ENCODE measurements at places on chromosomes 3 and 15. TPM values are rescaled to one million over a fixed set of nuclear protein-coding genes. Genes with fewer than 3 reads are reported as not detected.

Gene PTX3
- 0.48 TPM for polyA plus RNA-seq

Gene SRP14
- 574 TPM for polyA plus RNA-seq

Gene DUOXA1
- 1.2 TPM for polyA plus RNA-seq

Gene DNAJA4
- 97.5 TPM for polyA plus RNA-seq

- DNase-seq, result no peak
These were observed 1146.6 kb downstream of the ROBO1 start for GRCh38 chr3:78621061-78621716.

- no peak for DNase-seq
These were observed 148.3 kb downstream of the LRRC28 start for GRCh38 chr15:99399618-99400017.

GRCh38 chr3:13865106-13865505, 14.8 kb downstream of the WNT7A start:
- DNase-seq, result no peak

DNA sequence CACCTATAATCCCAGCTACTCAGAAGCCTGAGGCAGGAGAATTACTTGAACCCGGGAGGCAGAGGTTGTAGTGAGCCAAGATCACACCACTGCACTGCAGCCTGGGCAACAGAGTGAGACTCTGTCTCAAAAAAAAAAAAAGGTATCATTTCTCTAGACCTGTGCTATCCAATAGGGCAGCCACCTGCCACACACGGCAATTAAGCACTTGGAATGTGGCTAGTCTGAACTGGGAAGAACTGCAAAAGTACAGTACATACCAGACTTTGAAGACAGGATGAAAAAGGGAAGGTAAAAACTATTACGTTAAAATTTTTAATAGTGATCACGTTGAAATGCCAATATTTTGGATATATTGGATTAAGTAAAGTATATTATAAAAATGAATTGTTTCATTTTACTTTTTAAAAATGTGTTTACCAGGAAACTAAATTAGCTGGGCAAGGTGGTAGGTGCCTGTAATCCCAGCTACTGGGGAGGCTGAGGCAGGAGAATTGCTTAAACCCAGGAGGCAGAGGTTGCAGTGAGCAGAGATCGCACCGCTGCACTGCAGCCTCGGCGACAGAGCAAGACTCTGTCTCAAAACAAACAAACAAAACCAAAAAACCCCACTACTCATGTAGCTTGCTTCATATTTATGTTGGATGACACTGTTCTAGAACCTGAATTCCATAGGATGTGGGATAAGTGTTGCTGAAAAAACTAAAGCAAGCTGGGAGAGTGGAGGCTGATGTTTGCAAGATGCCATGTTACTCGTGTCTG, 2.3 kb downstream of the CYP8B1 start:
- DNase-seq, result no peak

- peak; percentile 55 for DNase-seq
These were observed at the start of gene PPARG for GRCh38 chr3:12288182-12289129. TSS of gene PPARG (plus strand) at chr3:12289070. CDS start at chr3:12379712, 90,642 bp downstream.

- no peak for DNase-seq
These were observed 4.3 kb upstream of the LSMEM2 start for GRCh38 chr3:50274371-50275104.

DNA sequence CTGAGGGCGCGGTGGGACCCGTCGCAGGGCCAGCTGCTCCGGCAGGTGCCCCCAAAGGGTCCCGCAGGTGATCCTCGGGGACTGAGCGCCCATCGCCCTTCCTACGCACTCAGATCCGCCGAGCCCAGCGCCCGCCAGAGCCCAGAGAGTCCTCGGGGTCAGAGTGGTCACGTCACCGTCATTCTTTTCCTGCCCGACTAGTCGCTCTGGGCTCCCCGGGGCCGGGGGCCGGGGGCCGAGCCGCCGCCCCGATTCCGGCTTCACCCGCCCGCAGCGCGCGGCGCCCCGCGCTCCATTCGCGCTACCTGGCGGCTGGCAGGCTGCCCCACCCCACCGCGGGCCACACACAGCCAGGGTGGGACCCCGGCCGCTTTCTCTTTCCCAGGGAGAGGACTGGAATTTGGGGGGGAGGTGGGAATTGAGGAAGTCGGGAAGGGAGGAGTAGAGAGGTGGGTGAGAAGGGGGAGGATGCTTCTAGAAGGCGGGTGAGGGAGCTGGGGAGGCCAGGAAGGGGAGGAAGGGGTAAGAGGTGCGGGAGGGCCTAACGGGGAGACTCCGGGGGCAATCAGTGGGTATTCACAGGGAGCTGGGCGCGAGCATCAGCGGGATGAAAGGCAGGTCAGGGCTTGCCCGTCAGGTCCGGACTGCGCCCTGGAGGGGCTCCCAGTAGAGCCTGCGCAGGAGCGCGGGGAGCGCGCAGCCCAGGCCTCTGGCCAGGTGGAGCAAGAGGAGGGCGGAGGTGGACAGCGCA, 36.1 kb upstream of the EPHB3 start:
- DNase-seq, result no peak

- DNase-seq, result peak; percentile 73
These were observed 683 bp upstream of the CACNA2D3 start for GRCh38 chr3:54121414-54122323.

DNA sequence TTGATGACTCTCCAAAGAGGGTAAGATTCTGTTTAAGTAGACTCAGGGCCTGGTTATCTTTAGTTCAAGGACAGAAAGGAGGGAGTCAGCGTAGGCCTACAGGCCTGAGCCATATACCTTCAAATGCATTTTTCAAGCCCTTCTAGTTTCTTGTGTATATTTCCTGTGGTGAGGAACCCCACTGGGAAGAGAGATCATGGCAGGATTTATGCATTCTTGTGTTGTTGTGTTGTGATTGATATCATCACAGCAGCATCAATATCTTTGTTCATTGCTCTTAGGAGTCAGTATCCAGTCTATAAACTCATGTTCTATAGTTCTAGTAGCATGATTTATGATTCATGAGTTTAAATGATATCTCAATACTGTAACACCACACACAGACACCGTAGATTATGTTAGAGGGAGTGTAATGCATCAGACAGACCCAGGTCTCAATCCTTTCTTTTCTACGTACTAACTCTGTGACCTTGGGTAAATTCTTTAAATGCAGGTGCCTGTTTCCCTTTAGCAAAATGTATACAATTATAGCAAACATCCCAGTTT, 427.5 kb downstream of the PDCD6IP start:
- DNase-seq, result no peak

GRCh38 chr3:71109977-71110285, 473.6 kb downstream of the FOXP1 start:
- no peak for DNase-seq

DNA sequence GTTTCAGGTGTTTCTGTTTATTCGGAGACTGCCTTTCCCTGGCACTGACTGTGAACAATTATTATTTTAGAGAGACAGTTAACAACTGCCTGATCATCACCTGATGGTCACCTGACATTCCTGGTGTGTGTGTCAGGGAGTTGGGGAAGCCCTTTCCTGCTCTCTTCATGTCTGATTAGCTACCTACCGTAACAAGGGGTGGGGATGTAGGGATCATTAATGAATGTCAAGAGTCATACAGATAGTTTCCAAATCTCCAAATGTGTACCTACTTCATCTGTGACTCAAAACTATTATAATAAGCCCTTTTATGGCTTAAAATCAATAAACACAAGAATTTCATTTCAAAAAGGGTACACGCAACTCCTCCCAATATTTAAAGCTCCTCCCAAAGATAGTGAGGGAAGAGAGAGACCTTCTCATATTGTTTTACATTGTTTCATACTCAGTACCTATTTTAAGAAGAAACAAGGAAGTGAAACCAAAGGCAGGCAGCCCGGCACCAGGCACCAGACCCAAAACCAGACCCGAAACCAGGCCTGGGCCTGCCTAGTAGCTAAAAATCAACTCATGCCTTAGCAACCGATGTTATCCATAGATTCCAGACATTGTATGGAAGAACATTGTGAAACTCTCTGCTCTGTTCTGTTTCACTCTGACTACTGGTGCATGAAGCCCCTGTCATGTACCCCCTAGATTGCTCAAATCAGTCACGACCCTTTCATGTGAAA, 844.9 kb upstream of the ALCAM start:
- DNase-seq, result peak; percentile 50

DNA sequence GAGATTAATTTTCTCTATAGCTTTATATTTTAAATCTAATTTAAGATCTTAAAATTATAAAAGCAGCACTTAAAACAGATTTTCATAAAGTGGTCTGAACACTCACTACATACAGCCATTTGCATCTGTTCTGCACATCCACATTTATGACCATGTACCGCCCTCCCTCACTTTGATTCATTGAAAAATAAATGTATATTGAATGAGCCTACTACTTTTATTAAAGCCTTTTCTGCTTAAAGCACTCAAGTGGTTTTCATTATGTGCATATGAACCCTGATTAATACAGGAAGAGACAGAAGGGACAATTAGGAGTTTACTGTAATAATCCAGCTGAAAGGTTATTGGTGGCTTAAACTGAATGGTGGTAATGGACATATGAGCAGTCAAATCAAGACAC, 129.4 kb downstream of the DLG1 start:
- no peak for DNase-seq

DNA sequence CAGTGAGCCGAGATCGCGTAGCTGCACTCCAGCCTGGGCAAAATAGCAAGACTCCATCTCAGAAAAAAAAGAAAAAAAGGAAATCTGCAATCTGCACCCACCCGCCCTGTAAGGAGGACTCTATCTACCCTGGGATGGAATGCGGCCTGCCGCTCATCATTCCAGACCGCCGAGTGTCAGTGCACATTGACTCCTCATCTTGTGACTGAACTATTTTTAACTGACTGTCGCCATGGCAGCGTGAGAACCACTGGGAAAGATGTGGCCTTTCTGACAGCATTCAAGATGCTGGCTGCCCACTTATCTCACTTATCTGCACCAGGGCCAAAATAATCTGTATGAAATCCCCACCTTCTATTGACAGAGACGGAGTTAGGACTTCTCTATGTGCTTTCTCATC, 38.8 kb upstream of the ANKRD34C start:
- peak; percentile 68 for DNase-seq

- no peak for DNase-seq
These were observed 1072.6 kb downstream of the ROBO2 start for GRCh38 chr3:78112291-78113010.

- DNase-seq, result no peak
These were observed 61.0 kb downstream of the ATP8B4 start for GRCh38 chr15:50057905-50058639.

Data from right cardiac atrium (tissue), 5 donors.